ENCODE measurements at places on chromosomes 4 and X. TPM values are rescaled to one million over a fixed set of nuclear protein-coding genes. Genes with fewer than 3 reads are reported as not detected.

- H3K27ac ChIP-seq, result no peak overlapping the region
- no peaks in the 10 kb centered on the region for H3K4me1 ChIP-seq
- no peak for DNase-seq
- no peaks in the 10 kb centered on the region for H3K27me3 ChIP-seq
These were observed 19.1 kb downstream of the SASH3 start for GRCh38 chrX:129798888-129799287.

The VEGFC gene
- polyA plus RNA-seq, result not detected

GRCh38 chr4:16496501-16496900, 270.2 kb upstream of the TAPT1 start:
- no peaks in the 10 kb centered on the region for H3K27me3 ChIP-seq
- H3K36me3 ChIP-seq, result no peaks in the 10 kb centered on the region

- H3K27ac ChIP-seq, result no peak overlapping the region
- no peak overlapping the region for H3K4me3 ChIP-seq
- no peaks in the 10 kb centered on the region for H3K36me3 ChIP-seq
- H3K27me3 ChIP-seq, result no peaks in the 10 kb centered on the region
These were observed 50.2 kb downstream of the PRKG2 start for GRCh38 chr4:81164623-81165416.

The LINC00632 gene
- 0.28 TPM for polyA plus RNA-seq

The MAGEA10 gene
- not detected for polyA plus RNA-seq

The TCEAL6 gene
- polyA plus RNA-seq, result not detected

The KLHL13 gene
- 1.8 TPM for polyA plus RNA-seq

- no peaks in the 10 kb centered on the region for H3K4me1 ChIP-seq
- H3K36me3 ChIP-seq, result no peaks in the 10 kb centered on the region
- no peak overlapping the region for H3K4me3 ChIP-seq
- no peak for DNase-seq
These were observed 549.8 kb upstream of the PRKX start for GRCh38 chrX:4263030-4263803.

DNA sequence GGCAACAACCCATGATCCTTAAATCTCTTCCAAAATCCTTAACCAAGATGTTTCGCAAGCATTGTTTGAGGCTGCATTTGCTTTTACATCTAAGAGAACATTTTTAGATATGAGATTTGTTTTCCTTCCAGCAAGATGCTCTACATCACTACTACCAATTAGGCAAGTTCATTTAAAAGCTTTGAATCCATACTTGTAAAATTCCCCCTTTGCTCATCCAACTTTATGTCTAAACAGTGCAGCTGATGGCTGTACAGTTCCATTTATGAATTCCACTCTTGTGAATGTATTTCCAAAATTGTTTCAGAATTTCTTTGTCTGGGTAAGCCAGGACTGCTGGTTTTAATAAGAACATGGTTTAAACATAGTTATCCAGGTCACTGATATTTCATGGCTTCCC, 31.5 kb downstream of the RAI2 start:
- no peaks in the 10 kb centered on the region for H3K27me3 ChIP-seq
- H3K4me1 ChIP-seq, result no peaks in the 10 kb centered on the region
- no peaks in the 10 kb centered on the region for H3K36me3 ChIP-seq
- H3K4me3 ChIP-seq, result no peak overlapping the region
- no peak for DNase-seq

DNA sequence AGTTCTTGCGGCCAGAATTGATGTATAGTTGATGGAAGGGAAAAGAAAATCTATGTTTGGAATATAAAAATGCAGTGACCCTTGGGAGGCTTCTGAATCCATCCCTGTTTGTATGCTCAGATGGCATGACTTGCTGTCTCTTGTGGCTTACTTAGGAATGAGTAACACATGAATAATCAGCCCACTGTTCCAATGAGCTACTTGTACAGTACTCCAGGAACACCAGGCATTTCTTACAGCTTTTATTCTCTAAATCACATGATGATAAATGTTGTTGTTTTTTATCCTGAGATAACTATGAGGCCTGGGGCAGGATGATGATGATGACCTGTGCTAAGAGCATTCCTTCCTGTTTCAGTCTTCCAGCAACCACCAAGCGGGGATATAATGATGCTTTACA, 18.9 kb downstream of the TMPRSS11E start:
- H3K4me3 ChIP-seq, result no peak overlapping the region
- no peaks in the 10 kb centered on the region for H3K27me3 ChIP-seq
- no peaks in the 10 kb centered on the region for H3K36me3 ChIP-seq
- DNase-seq, result no peak

The ASB9 gene
- polyA plus RNA-seq, result 1.6 TPM
